Endothelial cell of umbilical vein (primary cell): ENCODE measurements at places on chromosomes 11 and 22. TPM values are rescaled to one million over a fixed set of nuclear protein-coding genes. Genes with fewer than 3 reads are reported as not detected.

Gene CYB5R2
- total RNA-seq = 4.2 and 4.8 TPM in 2 replicates

Gene DKK3
- total RNA-seq = 131 and 165 TPM in 2 replicates

Gene FOLH1
- total RNA-seq = 0.53 and 1.4 TPM in 2 replicates

Gene PHF21B
- not detected in 2 replicates for total RNA-seq

Gene OR51E2
- total RNA-seq = not detected in 2 replicates

Gene GLB1L2
- 0.28 and 0.55 TPM in 2 replicates for total RNA-seq

Gene KRTAP5-2
- not detected in 2 replicates for total RNA-seq

Gene HBB
- not detected in 2 replicates for total RNA-seq

Gene MMP7
- 1.4 TPM in 1 of 2 replicates, not detected in the other for total RNA-seq

Gene CBLIF
- not detected in 2 replicates for total RNA-seq

Gene MS4A3
- total RNA-seq = not detected in 2 replicates

Gene DGAT2
- 0.55 TPM in 2 replicates for total RNA-seq

Gene SCO2
- total RNA-seq = 3.2 and 3.7 TPM in 2 replicates

Gene LGALS1
- 2,698 and 3,340 TPM in 2 replicates for total RNA-seq

Gene MYO7A
- total RNA-seq = 1.4 and 3.6 TPM in 2 replicates

Gene INS
- not detected in 2 replicates for total RNA-seq

Gene CLTCL1
- 6.2 and 6.8 TPM in 2 replicates for total RNA-seq

Gene KCNE3
- 1.3 and 2.2 TPM in 2 replicates for total RNA-seq

Gene RIMBP3B
- 0.09 TPM in 1 of 2 replicates, not detected in the other for total RNA-seq

Gene LMNTD2
- 1.8 and 2.1 TPM in 2 replicates for total RNA-seq

Gene ANKK1
- not detected in 2 replicates for total RNA-seq

Gene OR2AG1
- not detected in 2 replicates for total RNA-seq

Gene FAT3
- total RNA-seq = 0.05 and 1.4 TPM in 2 replicates

Gene PGA5
- not detected in 2 replicates for total RNA-seq

Gene GAL3ST1
- total RNA-seq = not detected in 2 replicates

Gene TBX1
- 30.2 and 38.2 TPM in 2 replicates for total RNA-seq

Gene LUZP2
- 0.07 and 0.23 TPM in 2 replicates for total RNA-seq

Gene TCN1
- not detected in 2 replicates for total RNA-seq
